Epithelial cell of proximal tubule (primary cell): ENCODE measurements at places on chromosomes 11 and 22.

DNA sequence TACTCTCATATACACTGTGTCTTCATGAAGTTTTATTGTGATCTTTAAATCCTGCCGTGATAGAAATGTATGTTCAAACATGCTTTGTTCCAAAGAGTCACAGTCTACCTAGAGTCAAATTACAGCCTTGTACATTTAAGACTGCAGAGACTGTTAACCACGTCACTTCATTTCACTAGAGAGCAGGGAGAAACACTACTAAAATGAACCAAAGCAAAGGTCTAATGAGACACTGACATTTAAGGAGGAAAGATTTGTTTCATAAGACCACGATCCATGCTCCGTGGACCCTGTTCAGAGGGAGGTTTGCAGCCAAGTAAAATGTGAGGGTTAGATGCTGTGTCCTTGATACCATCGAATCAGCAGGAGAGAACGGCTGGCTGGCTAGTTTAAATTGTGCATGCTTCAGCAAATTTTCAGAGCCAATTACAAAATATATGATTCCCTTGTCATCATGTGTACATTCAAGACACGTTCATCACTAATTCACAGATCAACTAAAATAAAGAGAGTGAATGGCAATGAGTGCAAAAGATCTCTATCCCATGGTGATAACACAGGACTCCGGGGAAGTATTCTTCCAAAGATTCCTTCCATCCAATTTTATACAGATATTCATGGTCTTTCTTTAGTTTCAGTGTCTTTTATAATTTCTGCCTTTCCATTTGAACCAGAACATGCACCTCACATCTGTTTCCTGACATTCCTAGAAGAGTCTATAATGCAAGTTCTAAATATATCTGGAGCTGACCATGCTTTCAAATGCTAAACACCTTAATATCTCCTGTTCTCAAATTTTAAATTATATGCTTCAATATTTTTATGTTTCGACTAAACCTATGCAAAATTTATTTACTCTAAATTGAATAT lies 960.9 kb upstream of the FAT3 start:
- DNase-seq: no peak

DNA sequence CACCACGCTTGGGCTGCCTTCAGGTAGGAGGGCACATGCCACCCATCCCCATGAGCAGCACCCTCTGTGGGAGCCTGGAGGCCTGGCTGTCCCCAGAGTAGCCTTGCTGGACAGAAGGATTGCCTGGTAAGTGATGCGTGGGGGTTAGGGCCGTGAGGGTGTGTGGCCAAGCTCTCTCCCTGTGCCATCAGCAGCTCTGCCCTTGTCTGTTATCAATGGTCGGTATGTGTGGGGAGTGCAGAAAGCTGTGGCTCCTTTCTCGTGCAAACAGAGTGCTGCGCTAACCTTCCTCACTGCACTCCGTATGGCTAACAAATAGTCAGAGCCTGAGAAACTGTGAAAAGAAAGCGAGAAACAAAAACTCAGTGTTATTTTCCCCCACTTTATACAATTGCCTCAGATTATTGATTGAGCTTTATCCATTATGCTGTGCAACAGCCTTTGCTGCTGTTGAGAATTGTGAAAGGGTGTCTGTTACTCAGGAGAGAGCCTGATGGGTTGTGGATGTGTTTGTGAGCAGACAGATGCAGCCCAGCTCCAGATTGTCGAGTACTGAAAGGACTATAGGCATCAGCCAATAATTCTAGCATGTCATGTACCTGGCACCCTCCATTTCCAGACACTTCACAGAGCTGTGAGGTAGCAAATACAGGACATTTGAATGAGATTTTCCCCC lies 432.2 kb downstream of the NTM start:
- no peak for DNase-seq

DNA sequence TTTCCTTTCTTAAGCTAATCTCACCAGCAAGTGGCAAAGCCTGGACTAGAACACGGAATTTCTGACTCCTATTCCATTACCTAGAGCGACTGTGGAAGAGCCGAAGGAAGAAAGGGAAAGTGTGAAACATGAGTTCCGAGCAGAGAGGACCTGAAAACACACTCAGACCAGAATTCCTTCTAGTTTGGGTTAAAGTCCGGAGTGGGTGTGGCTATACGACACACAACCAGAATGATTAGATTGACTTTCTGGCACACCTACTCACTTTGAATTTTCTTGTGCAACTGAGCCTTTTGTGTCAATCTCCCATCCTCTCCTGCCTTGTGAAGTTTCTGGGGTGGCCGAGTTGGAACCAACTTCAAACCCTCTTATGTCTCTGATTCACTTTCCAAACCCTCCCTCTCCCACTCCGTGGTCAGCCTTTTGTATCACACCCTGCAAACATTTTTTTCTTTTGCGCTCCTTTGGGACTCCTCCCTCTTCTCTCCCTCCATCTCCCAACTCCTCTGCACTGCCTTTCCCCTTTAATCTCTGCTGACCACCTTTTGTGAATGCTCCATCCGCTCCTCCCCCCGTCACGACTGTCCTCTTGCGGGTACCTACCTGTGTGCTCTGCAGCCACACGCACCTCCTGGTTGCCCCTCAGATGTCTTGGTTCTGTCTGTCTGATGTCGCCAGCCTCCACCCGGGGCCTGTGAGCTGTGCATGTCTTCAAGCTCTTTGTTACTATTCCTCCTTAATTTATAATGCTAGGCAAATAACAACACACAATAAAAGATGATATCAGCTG lies 86.3 kb upstream of the BLID start:
- DNase-seq: no peak

DNA sequence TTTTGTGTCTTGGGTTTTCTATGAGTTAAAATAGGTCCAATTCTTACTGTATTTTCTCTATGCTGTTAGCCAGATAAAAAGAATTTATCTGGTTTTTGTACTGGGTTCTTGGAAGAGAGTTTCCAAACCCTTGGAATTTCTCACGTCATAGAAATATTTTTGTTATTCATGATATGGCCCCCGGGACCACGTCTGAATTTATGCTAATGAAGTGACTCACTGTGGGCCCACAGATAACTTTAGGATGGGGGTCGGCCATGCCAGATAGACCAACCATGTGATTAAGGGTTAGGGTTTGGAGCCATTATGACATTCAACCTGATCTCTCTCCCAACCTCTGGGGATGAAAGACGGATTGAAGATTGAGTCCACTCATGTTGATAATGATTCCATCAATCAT lies 35.6 kb upstream of the DDI1 start:
- no peak for DNase-seq

DNA sequence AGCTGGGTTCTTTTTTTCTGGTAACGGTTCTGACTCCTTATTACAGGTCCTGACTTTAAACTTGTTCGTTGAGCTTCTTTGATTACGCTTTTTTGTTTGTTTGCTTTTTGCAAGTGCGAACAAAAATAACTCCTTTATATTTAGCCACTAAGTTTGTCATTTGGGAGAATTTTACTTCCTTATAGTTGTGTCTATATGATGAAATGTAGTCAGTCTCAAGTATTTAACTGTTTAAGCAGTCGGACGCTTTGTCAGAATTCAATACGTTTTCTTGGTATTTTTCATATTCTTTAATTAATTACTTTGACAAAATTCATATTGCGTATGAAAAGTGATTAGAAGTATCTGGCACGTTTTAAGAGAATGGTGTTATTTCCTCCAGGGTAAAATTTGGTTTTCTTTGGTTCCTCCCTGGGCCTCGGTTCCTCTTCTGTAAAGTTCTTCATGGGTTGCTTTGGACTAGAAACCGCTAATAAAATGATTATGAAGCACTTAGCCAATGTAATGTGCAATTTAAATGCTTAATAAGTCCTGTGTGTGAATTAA lies 1.3 kb downstream of the CBL start:
- no peak for DNase-seq

DNA sequence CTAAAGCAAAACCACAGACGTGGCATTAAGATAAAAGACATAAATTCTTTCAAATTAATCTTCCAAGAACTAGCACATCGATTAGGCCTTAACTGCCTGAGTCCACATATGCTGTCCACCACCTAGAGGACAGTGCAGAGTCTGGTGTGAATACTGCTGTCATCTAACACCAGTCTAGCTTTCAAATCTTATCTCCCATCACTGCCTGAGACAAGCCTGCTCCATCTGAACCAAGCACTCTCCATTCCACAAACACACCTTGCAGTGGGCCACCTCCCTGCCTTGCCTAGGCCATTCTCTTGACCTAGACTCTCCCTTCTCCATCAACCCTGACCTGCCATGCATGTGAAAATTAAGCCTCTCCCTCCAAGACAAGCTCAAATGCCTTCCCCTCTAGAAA lies 129.5 kb upstream of the PITPNB start:
- DNase-seq: no peak

DNA sequence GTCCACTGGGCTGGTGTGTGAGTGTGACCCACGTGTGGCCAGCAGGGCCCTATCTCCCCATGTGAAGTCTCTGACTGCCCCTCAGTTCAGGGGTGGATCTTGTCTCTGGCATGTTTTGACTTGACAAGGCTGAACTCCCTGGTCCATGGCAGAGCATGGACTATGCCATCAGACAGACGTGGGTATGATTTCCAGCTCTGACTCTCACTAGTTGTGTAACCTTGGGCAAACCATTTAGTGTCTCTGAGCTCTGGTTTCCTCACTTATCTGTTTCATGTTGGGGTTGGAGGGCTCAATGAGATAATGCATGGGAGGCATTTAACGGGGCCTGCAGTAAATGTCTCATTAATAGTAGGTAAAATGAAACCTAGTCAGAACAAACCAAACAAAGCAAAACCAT lies 254.5 kb upstream of the NARS2 start:
- DNase-seq: no peak

GRCh38 chr11:23727387-23727786 lies 769.5 kb upstream of the LUZP2 start:
- no peak for DNase-seq

DNA sequence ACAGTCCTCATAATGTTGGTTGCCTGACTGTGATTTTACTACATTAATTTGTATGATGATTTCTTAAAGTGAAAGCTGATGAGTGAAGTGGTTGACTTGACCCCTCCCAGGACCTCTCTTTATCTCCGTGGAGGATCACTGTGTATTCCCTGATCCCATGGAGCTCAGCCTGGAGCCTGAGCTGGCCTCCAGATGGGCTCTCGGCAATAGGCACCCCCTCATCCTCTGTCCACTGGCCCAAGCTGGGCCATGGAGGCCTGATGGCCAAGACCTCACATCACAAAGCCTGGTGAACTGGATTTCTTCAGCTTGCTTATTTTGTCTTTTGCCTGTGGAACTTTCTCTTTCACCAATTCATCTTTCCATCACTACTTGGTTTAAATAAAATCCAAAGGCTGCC lies 75.2 kb downstream of the WNT11 start:
- no peak for DNase-seq

DNA sequence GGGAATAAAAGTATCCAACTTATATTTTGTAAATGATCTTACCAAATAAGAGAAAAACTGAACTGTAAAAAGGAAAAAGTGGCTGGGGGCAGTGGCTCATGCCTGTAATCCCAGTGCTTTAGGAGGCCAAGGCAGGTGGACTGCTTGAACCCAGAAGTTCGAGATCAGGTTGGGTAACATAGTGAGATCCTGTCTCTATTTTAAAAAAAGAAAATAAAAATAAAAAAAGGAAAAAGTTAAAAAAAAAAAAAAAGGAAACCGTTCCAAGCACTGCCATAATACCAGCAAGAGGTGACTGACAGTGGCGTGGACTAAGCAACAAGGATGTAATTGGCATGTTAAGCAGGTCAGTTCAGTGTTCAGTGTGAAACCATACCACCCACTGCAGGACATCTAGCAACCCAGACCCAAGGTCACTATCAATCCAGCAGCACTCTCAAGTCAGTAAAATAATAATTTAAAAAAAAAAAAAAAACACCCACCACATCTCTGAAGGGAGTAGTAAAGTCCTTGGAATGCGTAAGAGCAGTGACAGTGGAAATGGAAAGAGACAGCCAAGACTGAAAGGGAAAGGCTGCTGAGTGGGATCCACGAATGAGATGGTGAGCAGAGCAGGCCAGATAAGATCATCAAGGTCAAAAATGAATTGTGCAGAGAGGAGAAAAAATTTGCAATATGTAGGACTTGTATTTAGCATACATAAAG lies 43.6 kb downstream of the MAPK1 start:
- DNase-seq: no peak

- no peak for DNase-seq
Measured at GRCh38 chr22:22893077-22893805, 5.6 kb downstream of the IGLL5 start.

DNA sequence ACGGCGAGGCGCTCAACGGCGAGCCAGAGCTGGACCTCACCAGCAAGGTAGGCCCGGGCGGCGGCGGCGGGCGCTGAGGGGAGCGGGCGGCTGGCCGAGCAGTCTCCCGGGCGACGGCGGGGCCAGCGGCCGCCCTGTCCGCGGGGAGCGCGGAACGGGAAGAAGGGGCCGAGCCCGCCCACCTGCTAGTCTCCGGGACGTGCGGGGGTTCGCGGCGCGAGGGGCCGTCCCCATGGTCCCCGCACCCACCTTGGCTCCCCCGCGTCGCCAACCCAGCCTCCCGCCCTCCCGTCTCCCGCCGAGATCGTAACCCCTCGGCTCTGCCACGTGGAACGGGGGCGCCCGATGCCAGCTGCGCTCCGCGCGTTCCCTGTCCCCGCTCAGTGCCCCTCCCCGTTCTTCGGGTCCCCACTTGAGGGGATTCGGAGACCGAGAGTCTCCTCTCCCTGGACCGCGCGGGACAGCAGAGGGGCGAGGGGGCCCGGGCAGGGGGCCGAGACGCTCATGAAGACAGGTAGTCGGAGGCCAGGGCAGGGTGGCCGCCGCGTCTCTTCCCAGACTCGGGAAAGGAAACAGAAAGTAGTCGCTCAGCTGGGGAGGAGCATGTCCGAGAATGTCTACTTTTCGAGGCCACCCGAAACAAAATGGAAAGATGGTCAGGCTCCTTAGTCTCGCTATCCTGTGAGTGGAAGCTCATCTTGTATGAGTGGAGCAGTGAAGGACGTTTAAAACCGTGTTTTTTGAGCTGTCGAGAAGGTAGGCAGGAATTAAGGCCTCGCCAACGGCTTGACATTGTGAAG lies 557 bp downstream of the GTPBP1 start:
- no peak for DNase-seq

DNA sequence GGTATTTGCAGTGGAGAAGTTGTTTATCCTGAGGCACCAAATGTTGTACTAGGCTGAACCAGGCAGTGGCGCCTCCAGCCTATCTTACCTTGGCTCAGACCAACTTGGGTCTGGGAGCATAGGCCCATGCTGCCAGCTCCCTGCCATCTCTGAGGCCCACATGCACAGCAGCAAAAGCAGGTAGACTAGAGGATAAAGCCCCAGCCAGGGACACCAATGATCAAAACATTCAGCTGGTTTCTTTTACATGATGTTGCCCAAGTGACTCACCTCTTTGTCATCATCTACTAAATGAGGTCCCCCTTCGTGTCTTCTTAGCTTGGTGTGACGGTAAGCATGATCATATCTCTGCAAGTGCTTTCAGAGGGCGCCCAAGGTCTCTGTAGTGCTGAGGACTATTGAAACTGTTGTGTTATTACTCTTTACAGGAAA lies 112.1 kb upstream of the DRD2 start:
- DNase-seq: no peak

DNA sequence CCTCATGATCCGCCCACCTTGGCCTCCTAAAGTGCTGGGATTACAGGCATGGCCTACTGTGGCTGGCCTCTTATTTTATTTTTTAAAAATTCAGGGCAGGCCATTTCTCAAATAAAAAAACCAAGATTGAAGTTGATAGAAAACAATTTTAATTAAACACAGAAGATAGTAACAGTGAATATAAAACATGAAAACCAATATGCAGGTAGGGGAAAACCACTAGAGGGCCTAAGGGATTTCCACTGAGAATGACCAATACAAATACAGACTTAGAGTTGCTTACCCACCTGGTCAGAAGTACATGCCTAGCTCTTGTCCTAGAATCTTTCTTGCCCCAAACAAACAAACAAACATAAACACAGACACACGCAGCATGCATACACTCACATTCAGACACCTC lies 1.7 kb upstream of the RTCB start:
- no peak for DNase-seq

- DNase-seq: no peak
Measured at GRCh38 chr11:16312233-16312765, 44.0 kb downstream of the SOX6 start.
